ENCODE measurements at places on chromosomes 3 and 15.

GRCh38 chr3:111747490-111747889, 111.6 kb upstream of the PHLDB2 start:
- DNase-seq: no peak

DNA sequence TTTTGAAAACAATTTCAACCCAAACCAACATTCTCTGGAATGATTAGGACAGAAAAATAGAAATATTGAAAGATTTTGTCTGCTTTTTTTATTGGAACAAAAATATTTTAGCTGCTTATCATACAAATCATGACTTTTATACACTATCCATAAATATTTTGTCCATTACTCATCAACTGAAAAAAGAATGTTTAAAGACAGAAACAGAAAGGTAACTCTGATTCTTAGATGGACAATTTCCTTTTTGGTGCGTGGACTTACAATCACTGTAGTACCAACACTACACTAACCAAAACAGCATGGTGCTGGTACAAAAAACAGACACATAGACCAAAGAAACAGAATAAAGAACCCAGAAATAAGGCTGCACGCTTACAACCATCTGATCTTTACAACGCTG, 582.8 kb upstream of the CCDC54 start:
- DNase-seq: no peak

- DNase-seq: peak; percentile 36
These were observed 162.0 kb downstream of the KLF13 start for GRCh38 chr15:31488437-31489204.

DNA sequence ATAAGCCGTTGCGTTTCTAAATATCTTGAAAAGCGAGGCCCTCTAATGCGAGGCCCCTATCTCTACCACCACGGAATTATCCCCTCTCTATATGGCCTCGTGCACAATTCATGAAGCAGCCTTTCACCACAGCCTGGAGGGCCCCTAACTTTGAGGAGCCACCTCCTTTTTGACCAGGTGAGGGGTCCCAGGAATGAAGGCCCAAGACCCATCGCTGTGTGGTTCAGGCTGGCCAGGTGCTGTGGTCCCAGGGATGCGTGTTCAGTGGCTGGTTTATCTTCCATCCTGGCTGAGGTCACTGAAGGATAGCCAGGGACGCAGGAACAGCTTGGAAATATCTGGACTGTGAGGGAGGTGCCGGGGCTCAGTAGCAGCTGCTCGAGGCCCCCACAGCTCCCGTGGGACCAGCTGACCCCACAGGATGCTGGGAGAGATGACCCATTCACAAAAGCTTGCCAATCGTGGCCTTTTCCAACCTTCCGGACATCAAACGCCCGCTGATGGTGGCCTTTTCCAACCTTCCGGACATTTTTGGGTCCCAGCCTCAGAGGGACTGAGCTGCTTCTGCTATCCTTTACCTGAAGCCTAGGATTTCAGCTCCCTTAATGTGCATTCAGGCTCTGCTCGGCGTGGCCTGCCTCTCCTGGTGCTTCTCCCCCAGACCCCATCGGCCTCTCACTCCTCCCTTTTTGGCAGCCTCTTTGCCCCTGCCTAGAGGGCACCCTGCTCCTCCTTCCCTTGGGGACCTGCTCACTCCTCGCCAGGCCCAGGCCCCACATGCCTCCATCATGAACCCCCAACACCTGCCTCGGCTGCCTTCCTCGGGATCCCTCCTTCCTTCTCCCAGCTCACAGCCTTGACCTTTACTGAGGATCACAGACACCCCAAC, 140.9 kb downstream of the CHSY1 start:
- DNase-seq: no peak

- DNase-seq: no peak
These were observed 4.3 kb upstream of the RHCG start for GRCh38 chr15:89500397-89501270.

DNA sequence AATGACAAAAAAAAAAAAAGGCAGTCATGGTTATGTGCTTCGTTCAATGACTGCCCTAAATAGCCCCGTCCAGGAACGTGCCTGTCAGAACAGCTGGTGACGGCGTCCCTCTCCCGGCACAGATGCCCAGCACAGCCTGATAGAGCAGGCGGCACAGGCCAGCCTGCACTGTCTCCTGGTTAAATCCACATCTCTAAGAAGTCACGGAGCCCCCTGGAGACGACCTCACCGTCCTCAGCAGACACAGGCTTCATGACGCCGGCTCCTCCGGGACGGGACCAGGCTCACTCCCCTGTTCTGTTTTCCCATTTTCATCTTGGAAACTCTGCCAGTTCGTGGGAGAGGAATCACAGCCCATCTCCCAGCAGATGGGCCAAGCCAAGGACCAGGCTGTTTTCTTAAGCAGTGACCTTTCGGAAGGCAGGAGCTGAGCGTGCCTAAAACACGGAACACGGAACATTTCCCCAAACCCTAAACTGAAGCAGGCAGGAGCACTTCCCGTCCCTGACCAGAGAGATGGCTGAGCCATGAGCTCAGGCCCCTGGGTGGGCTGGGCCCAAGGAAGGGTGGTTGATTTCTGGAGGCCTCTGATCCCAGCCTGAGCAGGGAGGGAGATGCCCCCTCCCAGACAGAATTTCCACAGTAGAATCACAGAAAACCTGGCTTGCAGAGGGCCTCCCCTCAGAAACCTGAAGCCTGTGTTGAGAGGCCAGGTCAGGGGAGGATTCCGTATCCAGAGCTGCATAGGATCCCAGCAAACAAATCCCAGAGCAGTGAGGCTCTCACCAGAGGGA, 35.9 kb downstream of the ADCY5 start:
- no peak for DNase-seq

GRCh38 chr3:189172668-189173419, 1.1 kb downstream of the TPRG1 start:
- DNase-seq: peak; percentile 49

- peak; percentile 81 for DNase-seq
These were observed 42.1 kb downstream of the PPCDC start for GRCh38 chr15:75065467-75065850.
